Activated naive CD8-positive, alpha-beta T cell treated with anti-CD3 and anti-CD28 coated beads, Interleukin-2, amount 10 ng/mL, durations not matched to agents 7 days and 5 days (primary cell): ENCODE measurements at places on chromosomes 5 and 9. TPM values are rescaled to one million over a fixed set of nuclear protein-coding genes. Genes with fewer than 3 reads are reported as not detected.

PCDHGA2 gene
- 0.08 TPM for total RNA-seq

C5orf63 gene
- total RNA-seq, result 8.8 TPM

SLCO4C1 gene
- total RNA-seq, result 0.42 TPM

CNTLN gene
- 0.71 TPM for total RNA-seq

GPRIN1 gene
- total RNA-seq, result 1.6 TPM

TMEM252 gene
- not detected for total RNA-seq

FCN2 gene
- total RNA-seq, result not detected

DNA sequence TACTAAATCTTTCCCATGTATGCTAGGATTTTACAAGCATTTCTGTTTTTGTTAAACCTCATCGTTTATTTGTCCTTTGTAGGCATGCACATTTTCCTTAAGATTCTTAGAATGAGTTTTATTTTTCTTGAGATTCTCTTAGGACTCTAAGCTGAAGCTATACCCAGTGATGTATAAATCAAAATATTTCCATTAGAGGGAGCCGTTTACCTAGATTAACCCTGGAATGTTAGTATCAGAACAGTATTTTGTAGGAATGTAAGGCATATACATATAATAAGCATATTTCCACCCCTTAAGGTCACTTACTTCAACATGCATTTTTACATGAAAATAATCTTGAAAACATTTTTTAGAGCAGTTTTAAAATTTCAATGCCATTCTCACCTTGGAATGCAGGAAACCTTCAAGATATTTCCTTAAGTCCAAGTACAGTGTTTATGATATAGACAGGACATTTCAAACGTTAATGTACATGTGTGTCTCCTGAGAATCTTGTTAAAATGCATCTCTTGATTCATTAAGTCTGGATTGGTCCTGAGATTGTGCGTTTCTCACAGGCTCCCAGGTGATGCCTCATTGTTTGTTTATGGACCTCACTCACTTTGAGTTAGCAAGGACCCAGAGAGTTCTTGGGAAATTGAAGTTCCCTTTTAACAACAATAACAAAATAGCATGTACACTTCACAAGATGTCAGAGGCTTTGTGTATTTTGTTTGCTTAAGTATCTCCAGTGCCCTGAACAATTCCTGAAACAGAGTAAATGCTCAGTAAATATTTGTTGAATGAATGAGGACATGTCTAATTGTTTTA, 34.9 kb upstream of the FCHO2 start:
- peaks cover 2% of the 10 kb centered on the region for H3K36me3 ChIP-seq
- H3K27me3 ChIP-seq, result peaks cover 7% of the 10 kb centered on the region
- no peak for DNase-seq
- no peak overlapping the region for H3K4me3 ChIP-seq
- no peak overlapping the region for H3K27ac ChIP-seq

DNA sequence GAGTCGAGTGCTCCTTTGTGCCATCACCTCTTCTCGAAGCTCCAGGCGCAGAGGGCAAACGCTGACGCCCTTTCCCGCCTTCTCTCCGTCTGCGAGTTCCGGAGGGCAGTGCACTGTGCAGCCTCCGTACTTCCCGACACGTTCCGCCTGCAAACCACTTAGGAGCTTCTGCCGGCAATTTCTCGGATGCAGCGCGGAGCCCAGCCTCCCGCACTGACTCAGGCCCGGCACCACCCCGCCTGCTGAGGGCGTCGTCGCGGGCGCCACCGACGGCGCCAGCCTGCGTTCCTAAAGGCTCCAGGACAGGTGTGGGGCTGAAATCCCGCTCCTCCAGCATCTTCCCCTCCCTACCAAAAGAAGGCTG, 9.3 kb upstream of the TRIM36 start:
- peaks cover 94% of the 10 kb centered on the region for H3K27me3 ChIP-seq
- no peak overlapping the region for H3K4me3 ChIP-seq
- H3K27ac ChIP-seq, result no peak overlapping the region
- peaks cover 11% of the 10 kb centered on the region for H3K4me1 ChIP-seq

GRCh38 chr5:73321757-73322436, 126.7 kb downstream of the FOXD1 start:
- H3K27ac ChIP-seq, result no peak overlapping the region
- no peaks in the 10 kb centered on the region for H3K4me1 ChIP-seq
- no peaks in the 10 kb centered on the region for H3K36me3 ChIP-seq
- peaks cover 24% of the 10 kb centered on the region for H3K27me3 ChIP-seq
- no peak for DNase-seq

DNA sequence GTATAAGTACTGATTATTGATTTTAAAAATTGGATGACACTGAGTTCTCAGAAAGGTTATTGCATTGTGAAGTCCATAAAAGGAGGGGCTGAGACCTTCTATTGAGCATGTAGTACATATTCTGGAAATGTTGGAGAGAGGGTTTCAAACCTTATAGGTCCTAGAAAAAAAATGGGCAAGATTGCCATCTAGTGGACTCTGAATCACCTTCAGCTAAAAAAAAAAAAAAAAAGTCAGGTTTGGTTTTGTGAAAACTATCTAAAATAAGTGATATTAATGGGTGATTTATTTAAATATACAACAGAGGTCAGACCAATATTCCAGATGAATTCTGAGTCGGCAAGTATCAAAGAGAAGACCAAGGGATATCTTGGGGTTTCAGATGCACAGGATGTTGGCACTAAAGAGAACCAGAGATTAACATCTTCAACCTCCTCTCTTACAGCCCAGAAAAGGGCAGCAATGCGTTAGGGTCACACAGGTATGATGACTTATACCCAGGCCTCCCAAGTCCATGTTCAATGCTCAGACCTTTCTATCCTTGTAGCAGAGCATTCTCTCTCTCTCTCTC, 109.8 kb upstream of the NMUR2 start:
- no peaks in the 10 kb centered on the region for H3K36me3 ChIP-seq
- no peak overlapping the region for H3K27ac ChIP-seq
- H3K4me3 ChIP-seq, result no peak overlapping the region

GRCh38 chr9:131271506-131271931, 4.8 kb downstream of the FAM78A start:
- DNase-seq, result peak; percentile 44
- peak overlapping the region; percentile 100 for H3K4me3 ChIP-seq
- no peaks in the 10 kb centered on the region for H3K27me3 ChIP-seq
- H3K36me3 ChIP-seq, result peaks cover 53% of the 10 kb centered on the region
- H3K4me1 ChIP-seq, result peaks cover 42% of the 10 kb centered on the region

DNA sequence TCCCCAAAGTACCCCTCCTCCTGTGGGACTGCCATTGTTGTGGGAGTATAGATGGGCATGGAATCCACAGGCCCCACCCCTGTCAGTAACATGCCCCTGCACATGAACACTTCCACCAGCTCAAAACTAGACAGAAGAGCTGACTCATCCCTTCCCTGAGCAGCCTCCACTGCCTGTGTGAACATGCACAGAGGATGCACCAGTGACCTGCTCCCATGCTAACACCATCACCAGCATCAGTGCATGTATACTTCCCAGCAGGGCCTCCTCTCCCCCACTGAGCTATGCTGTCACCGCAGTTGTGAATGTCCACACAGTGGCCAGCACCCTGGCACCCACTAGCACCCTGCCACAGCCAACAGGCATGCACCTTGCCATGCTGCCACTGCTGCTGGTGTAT, 939.8 kb downstream of the EFNA5 start:
- H3K4me3 ChIP-seq, result no peak overlapping the region
- no peaks in the 10 kb centered on the region for H3K36me3 ChIP-seq
- no peak overlapping the region for H3K27ac ChIP-seq
- H3K4me1 ChIP-seq, result no peaks in the 10 kb centered on the region

DNA sequence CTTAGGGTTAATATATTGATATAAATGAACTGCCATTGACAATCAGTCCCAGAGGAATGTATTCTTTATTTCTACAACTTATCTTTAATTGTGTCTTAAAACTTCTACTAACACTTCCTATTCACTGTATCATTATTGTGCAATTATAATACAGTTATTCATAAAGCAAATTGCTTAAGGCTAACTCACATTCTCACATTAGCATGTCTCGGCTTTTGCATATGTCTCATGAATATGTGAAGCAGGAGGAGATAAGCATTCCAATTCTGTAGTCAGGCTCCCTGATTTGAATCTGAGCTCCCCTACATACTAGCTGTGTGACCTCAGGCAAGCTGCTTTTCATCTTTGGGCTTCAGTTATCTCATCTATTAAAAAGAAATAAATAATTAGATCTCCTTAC, 45.4 kb downstream of the PLGRKT start:
- no peaks in the 10 kb centered on the region for H3K27me3 ChIP-seq
- H3K4me1 ChIP-seq, result peaks cover 14% of the 10 kb centered on the region
- H3K36me3 ChIP-seq, result peaks cover 6% of the 10 kb centered on the region
- no peak overlapping the region for H3K4me3 ChIP-seq

DNA sequence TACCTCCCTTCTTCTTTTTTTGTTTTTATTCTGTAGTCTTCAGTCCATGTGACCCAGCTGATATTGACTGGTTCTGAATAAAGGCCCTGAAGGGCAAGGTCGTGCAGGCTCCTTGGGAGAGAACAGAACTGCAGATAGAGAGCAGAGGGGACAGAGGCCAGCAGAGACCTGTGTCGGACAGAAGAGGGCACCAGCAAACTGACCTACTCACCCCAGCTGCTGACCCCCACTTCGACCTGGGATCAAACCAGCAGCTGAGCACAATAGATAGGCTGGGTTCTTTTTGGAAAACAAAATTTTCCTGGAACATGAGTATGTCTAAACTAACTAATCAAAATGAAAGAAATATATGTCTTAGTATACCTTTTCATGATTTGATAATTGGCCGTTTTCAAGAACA, 695.1 kb downstream of the NR2F1-AS1 start:
- no peak overlapping the region for H3K4me3 ChIP-seq
- no peaks in the 10 kb centered on the region for H3K27me3 ChIP-seq
- H3K4me1 ChIP-seq, result no peaks in the 10 kb centered on the region
- no peaks in the 10 kb centered on the region for H3K36me3 ChIP-seq
- no peak for DNase-seq

- DNase-seq, result peak; percentile 46
- H3K27ac ChIP-seq, result no peak within 1 kb of the TSS
- no peaks in the 10 kb centered on the region for H3K36me3 ChIP-seq
- peaks cover 2% of the 10 kb centered on the region for H3K4me1 ChIP-seq
- H3K27me3 ChIP-seq, result peaks cover 34% of the 10 kb centered on the region
These were observed at the start of gene LHX6 for GRCh38 chr9:122228568-122229484. Gene LHX6 (minus strand): TSS chr9:122228957. CDS start chr9:122228740, 217 bp downstream.

- H3K27me3 ChIP-seq, result no peaks in the 10 kb centered on the region
- DNase-seq, result no peak
- H3K4me1 ChIP-seq, result peaks cover 17% of the 10 kb centered on the region
- H3K36me3 ChIP-seq, result peaks cover 19% of the 10 kb centered on the region
These were observed 35.3 kb downstream of the ERBIN start for GRCh38 chr5:65961633-65962032.

GRCh38 chr9:34486572-34486971, 28.0 kb downstream of the DNAI1 start:
- H3K4me1 ChIP-seq, result peaks cover 1% of the 10 kb centered on the region
- no peak for DNase-seq
- H3K36me3 ChIP-seq, result no peaks in the 10 kb centered on the region
- H3K27ac ChIP-seq, result no peak overlapping the region
- peaks cover 16% of the 10 kb centered on the region for H3K27me3 ChIP-seq

DNA sequence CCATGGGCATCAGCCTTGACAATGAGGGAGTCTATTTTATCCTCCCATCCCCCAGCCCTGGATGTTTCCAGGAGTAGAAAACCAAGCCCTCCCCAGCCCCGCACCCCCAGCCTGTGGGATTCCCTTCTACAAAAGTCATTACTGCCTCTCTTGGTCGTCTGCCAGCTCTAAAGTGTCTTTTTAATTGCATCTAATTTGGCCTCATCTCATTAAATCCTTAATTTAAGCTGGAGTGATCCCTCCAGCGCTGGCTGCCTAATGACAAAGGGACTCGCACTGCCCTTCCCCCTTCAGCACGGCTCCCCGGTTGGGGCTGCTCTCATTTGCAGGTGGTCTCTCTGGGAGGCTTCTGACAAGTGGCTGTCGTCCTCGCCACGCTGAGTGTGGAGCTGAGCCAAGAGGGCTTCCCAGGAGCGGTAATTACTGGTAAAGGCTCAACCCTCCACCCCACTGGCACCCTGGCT, 107.9 kb upstream of the ALDH1B1 start:
- H3K4me1 ChIP-seq, result peaks cover 7% of the 10 kb centered on the region
- no peak overlapping the region for H3K4me3 ChIP-seq
- H3K27ac ChIP-seq, result no peak overlapping the region
- H3K36me3 ChIP-seq, result no peaks in the 10 kb centered on the region
- peaks cover 6% of the 10 kb centered on the region for H3K27me3 ChIP-seq

- H3K4me1 ChIP-seq, result peaks cover 9% of the 10 kb centered on the region
- no peak overlapping the region for H3K4me3 ChIP-seq
- no peak for DNase-seq
- H3K36me3 ChIP-seq, result peaks cover 32% of the 10 kb centered on the region
- H3K27ac ChIP-seq, result no peak overlapping the region
These were observed 113.3 kb downstream of the MTREX start for GRCh38 chr5:55421074-55421529.

- no peak for DNase-seq
- H3K4me3 ChIP-seq, result no peak overlapping the region
- H3K4me1 ChIP-seq, result no peaks in the 10 kb centered on the region
- no peaks in the 10 kb centered on the region for H3K27me3 ChIP-seq
These were observed 481.1 kb downstream of the NR2F1-AS1 start for GRCh38 chr5:93099902-93100347.

DNA sequence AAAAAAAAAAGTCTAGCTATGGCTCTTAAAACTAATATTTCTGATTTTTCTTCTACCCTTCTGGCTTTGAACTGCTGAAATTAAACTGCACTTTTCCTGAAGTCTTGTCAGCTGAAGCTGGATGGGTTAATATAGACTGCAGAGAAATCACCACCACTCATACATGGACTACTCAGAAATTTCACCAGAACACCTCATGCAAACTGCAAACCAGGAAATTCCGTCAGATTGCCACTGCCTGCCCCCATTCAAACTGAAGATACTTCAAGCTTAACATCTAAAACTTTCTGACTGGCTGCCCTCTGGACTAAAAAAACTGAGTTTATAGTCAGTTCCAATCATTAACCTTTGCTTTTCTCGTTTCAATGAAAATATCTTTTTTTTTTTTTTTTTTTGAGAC, 11.6 kb upstream of the ANXA2R start:
- H3K4me1 ChIP-seq, result peaks cover 10% of the 10 kb centered on the region
- peaks cover 40% of the 10 kb centered on the region for H3K36me3 ChIP-seq
- no peak for DNase-seq
- H3K4me3 ChIP-seq, result no peak overlapping the region
- H3K27ac ChIP-seq, result peak overlapping the region; percentile 32
- H3K27me3 ChIP-seq, result no peaks in the 10 kb centered on the region

GRCh38 chr5:84524491-84524890, 139.8 kb upstream of the EDIL3 start:
- no peak overlapping the region for H3K4me3 ChIP-seq
- no peaks in the 10 kb centered on the region for H3K27me3 ChIP-seq
- peaks cover 2% of the 10 kb centered on the region for H3K36me3 ChIP-seq
- no peaks in the 10 kb centered on the region for H3K4me1 ChIP-seq
- H3K27ac ChIP-seq, result no peak overlapping the region

DNA sequence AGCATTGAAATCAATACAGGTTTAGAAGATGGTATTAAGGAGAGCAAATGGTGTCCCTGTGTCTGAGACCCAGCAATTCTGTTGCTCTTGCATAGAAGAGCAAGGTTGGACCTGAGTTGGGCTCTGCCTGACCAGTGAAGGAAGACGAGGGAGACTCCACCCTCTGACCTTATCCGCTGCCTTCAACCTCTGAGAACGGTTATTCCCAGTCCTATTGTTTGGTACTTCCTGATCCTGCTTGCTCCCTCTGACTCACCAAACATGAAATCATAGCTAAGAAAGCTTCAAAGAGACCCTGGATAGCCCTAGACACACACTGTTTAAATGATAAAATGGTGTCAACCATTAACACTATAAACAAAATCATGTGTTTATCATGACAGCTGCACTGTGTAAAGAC, 218.5 kb downstream of the PLK2 start:
- no peak overlapping the region for H3K4me3 ChIP-seq
- H3K27ac ChIP-seq, result no peak overlapping the region
- no peaks in the 10 kb centered on the region for H3K36me3 ChIP-seq
- H3K4me1 ChIP-seq, result no peaks in the 10 kb centered on the region
